ENCODE measurements at places on chromosomes 3 and 15. TPM values are rescaled to one million over a fixed set of nuclear protein-coding genes. Genes with fewer than 3 reads are reported as not detected.

CAV3 gene
- 1.7 TPM for polyA plus RNA-seq

LRRIQ4 gene
- not detected for polyA plus RNA-seq

SCG5 gene
- 790 TPM for polyA plus RNA-seq

PLSCR4 gene
- 15.9 TPM for polyA plus RNA-seq

TNFSF10 gene
- polyA plus RNA-seq: not detected

SLC22A14 gene
- 0.78 TPM for polyA plus RNA-seq

SPESP1 gene
- 22.1 TPM for polyA plus RNA-seq
